Fibroblast of villous mesenchyme (primary cell): ENCODE measurements at places on chromosomes 16 and 17. TPM values are rescaled to one million over a fixed set of nuclear protein-coding genes. Genes with fewer than 3 reads are reported as not detected.

KRT16 gene
- not detected in 2 replicates for total RNA-seq

TMC6 gene
- total RNA-seq: 4.2 and 5.2 TPM in 2 replicates

COASY gene
- 18.0 and 22.0 TPM in 2 replicates for total RNA-seq

HBA1 gene
- total RNA-seq: not detected in 2 replicates

DNA sequence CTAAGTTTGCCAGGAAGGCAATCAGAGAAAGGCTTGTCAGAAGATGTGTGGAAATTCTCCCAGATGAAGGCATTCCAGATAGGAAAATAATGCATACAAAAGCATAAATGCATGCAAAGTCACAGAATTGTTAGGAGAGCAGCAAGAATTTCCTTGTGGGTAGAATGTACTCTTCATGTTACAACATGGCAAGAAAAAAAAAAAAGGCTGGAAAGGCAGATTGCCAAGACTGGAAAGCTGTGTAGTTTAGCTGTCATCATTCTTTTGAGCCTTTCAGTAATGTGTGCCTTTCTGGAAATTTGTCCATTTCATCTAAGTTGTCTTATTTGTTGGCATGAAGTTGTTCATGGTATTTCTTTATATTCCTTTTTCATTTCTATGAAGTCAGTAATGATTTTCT is 71.0 kb upstream of the EFCAB3 start:
- no peak for DNase-seq

GRCh38 chr17:9538626-9539025 is 37.0 kb downstream of the STX8 start:
- DNase-seq: no peak

DNA sequence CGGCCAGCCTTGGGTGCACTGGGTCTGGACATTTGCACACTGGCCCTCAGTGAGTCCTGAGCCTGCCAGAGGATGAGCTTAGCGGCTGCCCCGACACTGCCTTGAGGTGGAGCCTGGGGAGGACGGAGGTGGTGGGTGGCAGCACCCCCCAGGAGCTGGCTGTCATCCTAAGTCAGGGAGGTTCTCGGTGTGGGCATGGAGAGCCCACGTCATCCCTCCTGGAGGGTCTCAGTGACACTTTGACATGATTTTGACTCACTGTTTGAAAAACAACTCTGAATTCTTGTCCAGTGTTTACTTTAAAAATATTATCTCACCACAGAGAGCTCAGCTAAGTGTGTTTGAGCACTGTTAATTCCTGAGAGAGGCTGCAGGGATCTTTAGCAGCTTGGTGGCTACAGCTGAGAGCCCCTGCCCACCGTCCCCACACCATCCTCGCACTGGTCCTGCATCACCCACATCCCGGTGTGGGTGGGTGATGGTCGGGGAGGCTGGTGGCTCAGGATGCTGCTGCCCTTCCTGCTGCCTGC is 63.1 kb downstream of the BANP start:
- DNase-seq: peak; percentile 55

GRCh38 chr17:39107973-39108372 is 43.5 kb downstream of the PLXDC1 start:
- no peak for DNase-seq

GRCh38 chr16:84005391-84005790 is 37.2 kb downstream of the SLC38A8 start:
- DNase-seq: no peak

DNA sequence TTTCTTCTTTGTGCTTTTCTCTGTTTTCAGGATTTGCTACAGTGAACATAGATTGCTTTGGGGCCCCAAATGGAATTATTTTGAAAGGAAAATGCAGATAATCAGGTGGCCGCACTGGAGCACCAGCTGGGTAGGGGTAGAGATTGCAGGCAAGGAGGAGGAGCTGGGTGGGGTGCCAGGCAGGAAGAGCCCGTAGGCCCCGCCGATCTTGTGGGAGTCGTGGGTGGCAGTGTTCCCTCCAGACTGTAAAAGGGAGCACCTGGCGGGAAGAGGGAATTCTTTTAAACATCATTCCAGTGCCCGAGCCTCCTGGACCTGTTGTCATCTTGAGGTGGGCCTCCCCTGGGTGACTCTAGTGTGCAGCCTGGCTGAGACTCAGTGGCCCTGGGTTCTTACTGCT is 1.2 kb downstream of the STH start:
- no peak for DNase-seq

- no peak for DNase-seq
These were observed 388.7 kb upstream of the PMFBP1 start for GRCh38 chr16:72560617-72561016.
